ENCODE measurements at places on chromosomes 11 and 22.

DNA sequence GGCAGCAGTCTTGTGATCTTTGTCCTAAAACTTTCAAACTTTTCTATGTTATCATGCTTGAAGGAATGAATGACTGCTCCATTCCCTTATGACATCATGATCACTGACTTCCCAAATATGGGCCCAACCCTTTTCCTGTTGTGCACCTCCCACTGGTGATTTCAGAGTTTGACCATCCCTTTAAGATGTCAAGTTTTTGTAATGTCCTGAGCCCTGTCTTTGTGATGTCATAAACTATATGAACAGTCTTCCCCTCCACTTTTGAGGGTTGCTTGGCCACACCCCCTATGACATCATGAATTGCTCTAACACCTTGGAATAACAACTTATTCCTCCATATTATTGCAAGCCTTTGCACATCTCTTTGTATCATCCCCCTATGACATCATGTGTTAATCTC is 16.5 kb upstream of the NUCB2 start:
- no peak for DNase-seq

DNA sequence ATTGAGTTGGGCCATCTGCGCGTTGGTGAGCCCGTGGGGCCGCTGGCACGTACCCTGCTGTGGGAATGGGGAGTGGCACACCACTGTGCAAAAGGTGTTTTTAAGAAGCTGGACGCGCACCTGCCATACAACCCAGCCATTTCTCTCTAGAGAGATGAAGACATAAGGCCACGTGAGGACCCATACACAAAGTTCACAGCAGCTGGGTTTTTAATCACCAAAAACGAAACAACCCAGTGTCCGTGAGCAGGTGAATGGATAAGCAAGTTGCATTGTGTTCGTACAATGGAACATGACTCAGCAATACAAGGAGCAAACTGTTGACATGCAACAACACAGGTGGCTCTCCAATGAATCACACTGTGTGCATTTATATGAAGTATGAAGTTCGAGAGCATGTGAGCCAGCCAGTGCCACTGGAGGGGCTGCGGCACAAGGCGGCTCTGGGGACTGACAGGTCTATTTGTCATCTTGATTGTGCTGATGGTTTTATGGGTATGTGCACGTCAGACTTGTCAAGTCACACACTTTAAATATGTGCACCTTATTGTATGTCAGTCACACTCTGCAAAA is 30.6 kb upstream of the PANX2 start:
- DNase-seq = peak; percentile 88

- DNase-seq = no peak
Observed at GRCh38 chr11:60769811-60770210, 13.1 kb downstream of the MS4A15 start.

GRCh38 chr11:55652560-55652959 is 4.4 kb downstream of the OR4S2 start:
- DNase-seq = no peak

GRCh38 chr11:73366265-73366610 is 10.0 kb upstream of the RELT start:
- DNase-seq = no peak

GRCh38 chr11:110891411-110891810 is 179.2 kb upstream of the ARHGAP20 start:
- DNase-seq = no peak
